ENCODE measurements at places on chromosomes 2 and 18.

DNA sequence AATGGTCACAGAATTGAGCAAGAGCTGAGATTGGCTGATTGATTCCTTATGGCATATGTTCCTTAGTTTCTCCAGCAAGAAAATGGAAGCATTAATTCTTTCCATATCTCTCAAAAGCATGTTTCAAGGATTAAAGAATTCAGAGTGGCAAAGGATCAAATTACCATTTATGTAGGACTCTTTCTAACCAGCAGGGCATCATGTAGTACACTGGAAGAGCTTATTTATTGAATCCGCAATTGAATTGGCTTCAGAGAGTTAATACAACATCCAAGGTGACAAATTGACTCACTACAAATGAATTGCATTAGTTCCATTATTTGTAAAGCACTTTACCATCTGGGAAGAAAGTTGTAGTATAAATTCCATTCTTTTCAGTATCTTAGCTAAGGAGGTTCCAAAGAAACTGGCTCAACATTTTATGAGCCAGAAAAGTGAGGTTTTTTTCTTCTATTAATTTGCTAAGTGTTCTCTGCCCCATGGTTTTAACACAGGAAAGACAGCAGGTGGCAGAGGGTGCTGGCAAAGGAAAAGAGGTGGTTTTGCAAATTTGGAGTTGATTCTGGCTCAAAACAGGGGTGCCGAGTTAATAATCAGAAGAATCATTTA lies 409.9 kb downstream of the MTX2 start:
- no peak for DNase-seq

- DNase-seq: no peak
These were observed 3.8 kb downstream of the ANKRD12 start for GRCh38 chr18:9140381-9140780.

DNA sequence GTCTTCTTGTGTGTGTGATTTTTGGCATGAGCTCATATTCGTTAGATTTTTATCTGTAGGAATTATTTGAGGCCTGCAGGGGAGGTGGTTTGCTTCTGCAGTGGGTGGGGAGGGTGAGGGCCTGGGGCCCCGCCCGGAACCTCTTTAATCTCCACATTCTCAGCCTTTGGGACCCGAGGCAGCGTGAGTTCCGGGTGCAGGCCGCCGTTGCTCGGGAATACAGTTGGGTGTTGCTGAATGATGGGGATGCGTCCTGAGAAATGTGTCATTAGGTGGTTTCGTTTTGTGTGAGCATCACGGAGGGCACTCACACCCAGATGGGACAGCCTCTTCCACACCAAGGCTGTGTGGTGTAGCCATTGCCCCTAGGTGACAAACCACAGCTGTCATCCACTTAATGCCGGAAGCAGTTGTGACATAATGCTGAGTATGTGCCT lies 13.7 kb upstream of the GAL3ST2 start:
- no peak for DNase-seq

- DNase-seq: no peak
These were observed 6.0 kb downstream of the GAREM2 start for GRCh38 chr2:26178746-26179436.

DNA sequence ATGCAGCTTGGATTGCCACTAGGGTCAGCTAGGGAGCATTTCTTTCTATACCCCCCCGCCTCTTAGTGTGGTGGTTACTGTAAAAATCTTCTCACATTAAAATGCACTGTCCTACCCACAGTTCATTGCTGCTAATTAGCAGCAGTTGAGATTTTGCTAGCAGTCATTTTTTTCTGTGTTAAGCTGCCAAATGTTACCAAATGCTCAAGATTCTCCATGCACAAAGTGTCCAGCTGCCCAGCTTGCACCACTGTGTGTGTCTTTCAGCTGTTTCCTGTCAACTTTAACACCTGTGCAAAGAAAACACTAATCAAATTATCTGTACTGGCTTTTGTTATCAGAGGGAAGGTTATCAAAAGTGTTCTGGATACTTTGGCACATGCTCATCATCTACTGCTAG lies 679.3 kb downstream of the NR4A2 start:
- no peak for DNase-seq

GRCh38 chr2:149021761-149022160 lies 16.7 kb upstream of the LYPD6B start:
- DNase-seq: no peak

GRCh38 chr2:40371525-40372282 lies 80.2 kb downstream of the SLC8A1 start:
- peak; percentile 53 for DNase-seq

GRCh38 chr18:76174451-76174850 lies 320.6 kb downstream of the ZNF516 start:
- no peak for DNase-seq

GRCh38 chr2:211390536-211391188 lies 834.3 kb downstream of the CPS1 start:
- DNase-seq: no peak

DNA sequence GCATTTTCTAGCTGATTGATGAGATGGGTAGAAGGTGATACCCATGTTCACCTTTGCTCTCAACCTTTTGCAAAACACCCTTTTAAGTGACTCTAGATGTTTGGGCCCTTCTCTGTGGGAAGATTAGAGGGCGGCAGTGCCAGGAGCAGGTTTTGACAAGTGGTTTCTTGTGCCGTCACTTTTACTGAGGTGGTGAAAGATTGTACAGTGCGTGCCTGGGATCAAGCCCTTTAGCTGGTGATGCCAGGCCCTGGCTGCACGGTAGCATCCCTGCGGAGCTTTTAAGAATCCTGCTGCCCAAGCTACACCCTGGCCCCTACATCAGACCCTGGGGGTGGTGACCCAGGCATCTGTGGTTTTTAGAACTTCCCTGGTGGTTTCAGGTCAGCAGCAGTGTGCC lies 29.1 kb downstream of the MTCL1 start:
- no peak for DNase-seq

GRCh38 chr2:178280244-178280852 lies 86.0 kb downstream of the OSBPL6 start:
- no peak for DNase-seq

DNA sequence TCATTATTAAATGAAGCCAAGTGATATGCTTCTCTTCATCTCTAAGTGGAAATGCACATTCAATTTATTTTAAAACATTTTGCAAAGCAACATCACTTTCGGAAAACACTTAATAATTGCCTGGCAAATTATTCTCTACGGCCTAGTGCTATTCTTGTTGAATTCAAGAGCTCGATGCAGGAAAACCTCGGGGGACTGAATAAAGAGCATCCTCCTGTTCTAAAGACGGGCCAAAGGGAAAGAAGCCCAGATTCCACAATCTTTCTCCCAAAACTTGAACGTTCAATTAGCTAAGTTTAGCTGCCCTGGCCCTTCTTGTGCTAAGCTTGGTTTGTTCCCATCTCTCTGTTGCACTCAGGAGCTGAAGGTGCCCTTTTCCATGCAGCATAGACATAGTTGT lies 23.2 kb upstream of the SEH1L start:
- DNase-seq: no peak

- DNase-seq: no peak
These were observed 979 bp downstream of the LONRF2 start for GRCh38 chr2:100321179-100321865.

DNA sequence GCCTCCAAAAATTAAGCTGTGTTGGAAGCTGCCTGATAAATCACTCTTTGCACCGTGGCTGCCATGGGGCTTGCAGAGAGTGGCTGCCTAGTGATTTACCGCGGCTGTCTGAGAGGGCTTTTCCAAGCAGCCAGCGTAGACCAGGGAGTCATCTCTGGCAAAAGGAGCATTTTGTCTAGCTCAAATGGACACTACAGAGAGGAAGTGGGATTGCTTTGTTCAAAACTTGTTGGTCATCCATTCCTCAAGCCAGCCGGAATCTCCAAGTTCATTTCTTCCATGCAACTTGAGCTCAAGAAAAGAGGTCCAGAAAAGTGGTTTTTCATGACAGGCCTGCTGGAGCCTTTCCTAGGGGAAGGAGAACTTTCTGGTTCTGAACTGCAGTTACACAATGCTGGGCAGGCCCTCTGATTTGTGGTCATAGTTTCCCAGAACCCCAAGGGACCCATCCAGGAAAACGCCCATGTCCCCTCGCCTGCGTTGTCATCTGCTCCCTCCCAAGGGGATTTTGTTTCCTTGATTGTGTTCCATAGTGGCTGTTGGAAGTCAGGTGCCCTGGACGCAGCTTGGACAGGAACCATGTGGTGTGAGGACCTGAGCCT lies 108.1 kb downstream of the TRIB2 start:
- no peak for DNase-seq

DNA sequence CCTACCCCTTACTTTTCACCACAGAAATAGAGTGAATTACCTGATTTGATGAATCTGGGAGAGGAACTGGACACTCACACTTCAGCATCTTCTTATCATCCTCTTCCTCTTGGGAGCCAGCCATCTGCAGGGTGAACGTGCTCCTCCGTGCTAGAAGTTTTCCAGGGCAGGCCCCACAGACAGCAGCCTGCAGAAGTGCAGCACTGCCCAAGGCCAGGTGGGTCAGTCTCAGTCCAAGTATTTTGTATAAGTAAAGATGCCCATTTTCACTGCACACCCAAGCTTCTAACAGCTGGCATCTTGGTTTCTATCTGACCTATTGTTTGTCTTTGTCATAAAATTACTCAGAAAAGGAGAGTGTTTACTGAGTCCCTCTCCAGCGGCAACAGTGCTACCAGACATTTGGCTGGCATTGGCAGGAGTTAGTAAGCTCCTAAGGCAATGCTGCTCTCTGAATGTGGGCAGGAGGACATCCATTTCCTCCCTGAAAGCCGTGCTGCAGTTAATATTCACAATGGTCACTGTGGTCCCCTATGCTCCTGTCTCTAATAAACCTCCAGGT lies 222.6 kb upstream of the CTAGE1 start:
- DNase-seq: no peak

DNA sequence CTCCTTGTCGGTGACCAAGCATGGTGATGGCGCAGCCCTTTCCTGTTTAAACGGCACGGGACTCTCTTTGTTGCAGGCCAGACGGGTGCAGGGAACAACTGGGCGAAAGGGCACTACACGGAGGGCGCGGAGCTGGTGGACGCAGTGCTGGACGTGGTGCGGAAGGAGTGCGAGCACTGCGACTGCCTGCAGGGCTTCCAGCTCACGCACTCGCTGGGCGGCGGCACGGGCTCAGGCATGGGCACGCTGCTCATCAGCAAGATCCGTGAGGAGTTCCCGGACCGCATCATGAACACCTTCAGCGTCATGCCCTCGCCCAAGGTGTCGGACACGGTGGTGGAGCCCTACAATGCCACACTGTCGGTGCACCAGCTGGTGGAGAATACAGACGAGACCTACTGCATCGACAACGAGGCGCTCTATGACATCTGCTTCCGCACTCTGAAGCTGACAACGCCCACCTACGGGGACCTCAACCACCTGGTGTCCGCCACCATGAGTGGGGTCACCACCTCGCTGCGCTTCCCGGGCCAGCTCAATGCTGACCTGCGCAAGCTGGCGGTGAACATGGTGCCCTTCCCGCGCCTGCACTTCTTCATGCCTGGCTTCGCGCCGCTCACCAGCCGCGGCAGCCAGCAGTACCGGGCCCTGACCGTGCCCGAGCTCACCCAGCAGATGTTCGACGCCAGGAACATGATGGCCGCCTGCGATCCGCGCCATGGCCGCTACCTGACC lies 17.1 kb downstream of the TUBB6 start:
- DNase-seq: no peak

GRCh38 chr18:26543373-26543772 lies 5.0 kb downstream of the KCTD1 start:
- no peak for DNase-seq

- no peak for DNase-seq
These were observed 80.8 kb downstream of the KCTD18 start for GRCh38 chr2:200428961-200429665.

DNA sequence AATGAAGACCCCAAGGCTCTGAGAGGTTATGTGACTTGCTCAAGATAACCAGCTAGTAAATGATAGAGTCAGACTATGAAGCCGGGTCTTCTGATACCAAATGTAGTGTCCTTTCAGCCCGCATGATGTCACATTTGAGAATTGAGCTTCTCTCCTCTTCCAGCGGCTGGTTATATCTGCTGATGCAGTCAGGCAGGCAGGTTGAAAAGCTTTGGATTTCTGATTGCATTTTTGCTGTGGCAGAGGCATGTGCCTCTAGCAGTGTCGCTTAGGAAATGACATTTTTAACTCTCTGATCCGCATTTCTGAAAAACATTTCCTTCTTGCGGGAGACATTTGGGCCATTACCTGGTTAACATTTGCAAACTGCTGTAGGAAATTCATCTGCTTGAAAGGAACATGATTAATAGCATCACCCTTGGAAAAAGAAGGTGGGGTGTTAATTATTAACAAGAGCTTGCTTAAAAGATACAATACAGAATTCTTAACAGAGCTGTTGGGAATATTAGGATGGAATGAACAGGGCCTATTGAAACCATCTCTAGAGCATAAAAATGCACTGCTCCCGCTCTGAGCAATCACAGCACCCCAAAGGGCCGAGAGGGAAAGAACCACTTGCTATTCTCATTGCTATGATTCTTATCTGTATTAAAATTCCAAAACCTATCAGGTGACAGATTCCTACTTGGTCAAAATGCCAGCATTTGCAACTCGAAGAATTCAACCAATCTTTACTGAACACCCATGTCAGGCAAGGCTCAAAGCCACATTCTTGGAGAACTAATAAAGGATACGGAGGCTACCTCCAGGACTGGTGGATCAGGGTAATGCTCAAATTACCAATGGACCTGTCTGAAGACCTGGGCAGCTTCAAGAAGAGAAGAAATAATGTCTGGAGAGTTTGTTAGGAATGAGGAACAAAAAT lies 25.9 kb downstream of the MRO start:
- DNase-seq: no peak

DNA sequence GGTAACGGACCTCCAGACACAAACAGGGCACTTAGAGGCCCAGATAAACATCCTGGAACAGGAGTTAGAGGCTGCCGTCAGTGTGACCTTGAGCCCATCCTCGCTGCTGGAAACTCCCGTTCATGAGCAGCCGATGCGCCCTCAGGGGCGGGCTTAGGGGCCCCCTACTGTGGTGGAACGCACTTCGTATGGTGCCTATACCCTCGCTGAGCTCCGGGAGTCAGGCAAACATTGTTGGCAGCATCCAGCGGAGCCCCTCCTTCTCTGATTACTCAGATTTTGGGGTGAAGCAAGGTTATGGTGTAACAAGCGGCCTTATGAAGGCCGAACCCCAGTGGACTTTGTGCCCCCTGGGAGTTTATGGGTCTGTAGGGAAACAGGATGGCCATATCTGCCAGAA lies 205.3 kb upstream of the SYT4 start:
- no peak for DNase-seq
